ENCODE measurements at places on chromosomes 2 and 18.

GRCh38 chr2:44087036-44087713 is 81.5 kb upstream of the PPM1B start:
- no peaks in the 10 kb centered on the region for H3K4me1 ChIP-seq
- H3K27me3 ChIP-seq, result no peaks in the 10 kb centered on the region
- H3K27ac ChIP-seq, result no peak overlapping the region
- H3K4me3 ChIP-seq, result peak overlapping the region; percentile 67
- DNase-seq, result peak; percentile 85

DNA sequence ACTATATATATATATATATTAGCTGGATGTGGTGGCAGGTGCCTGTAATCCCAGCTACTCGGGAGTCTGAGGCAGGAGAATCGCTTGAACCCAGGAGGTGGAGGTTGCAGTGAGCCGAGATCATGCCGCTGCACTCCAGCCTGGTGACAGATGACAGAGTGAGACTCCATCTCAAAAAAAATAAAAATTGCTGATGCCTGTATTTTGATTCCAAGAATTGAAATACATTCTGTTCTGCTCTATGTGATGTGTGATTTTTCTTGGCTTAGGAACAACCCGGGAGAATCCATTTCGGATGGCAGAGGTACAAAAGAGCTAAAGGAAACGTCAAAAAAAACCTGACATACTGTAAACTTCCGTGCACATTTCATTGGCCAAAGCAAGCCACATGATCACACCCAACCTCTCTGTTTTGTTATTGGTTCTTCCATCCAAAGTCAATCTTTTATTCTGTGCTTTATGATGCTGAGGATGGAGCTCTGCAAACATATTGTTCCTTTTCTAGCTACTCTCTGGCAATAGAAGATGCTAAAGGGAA is 478.1 kb upstream of the MAP2 start:
- peak; percentile 31 for DNase-seq
- H3K27me3 ChIP-seq, result no peaks in the 10 kb centered on the region
- H3K36me3 ChIP-seq, result no peaks in the 10 kb centered on the region
- no peaks in the 10 kb centered on the region for H3K4me1 ChIP-seq
- H3K27ac ChIP-seq, result no peak overlapping the region
- no peak overlapping the region for H3K4me3 ChIP-seq

DNA sequence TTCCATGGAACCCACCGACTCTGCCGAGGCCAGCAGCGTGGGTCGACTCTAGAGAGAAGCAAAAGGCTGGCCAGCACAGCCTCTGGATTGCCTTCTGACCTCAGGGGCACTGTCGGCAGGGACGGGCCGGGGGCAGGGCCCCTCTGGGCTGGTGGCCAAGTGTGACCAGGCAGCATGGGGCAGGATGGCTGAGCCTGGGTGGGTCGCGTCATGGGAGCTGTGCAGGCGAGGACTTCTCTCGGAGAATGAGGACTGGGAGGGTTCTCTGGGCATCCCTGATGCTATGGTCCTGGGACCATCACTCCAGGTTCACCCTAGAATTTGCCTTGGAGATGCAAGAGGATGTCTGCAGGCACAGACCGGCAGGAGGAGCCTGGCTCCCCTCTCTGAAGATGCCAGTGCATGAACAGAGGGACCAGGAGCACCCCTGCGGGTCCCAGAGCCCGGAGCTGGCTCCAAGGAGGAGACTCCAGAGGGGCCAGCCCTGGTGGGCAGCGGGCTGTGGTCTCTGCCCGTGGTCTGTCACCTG is 289.2 kb downstream of the NDUFA10 start:
- DNase-seq, result peak; percentile 70
- no peaks in the 10 kb centered on the region for H3K36me3 ChIP-seq
- H3K27ac ChIP-seq, result no peak overlapping the region
- no peaks in the 10 kb centered on the region for H3K27me3 ChIP-seq
- H3K4me1 ChIP-seq, result no peaks in the 10 kb centered on the region

- H3K4me1 ChIP-seq, result no peaks in the 10 kb centered on the region
- H3K4me3 ChIP-seq, result no peak overlapping the region
- no peak overlapping the region for H3K27ac ChIP-seq
- no peaks in the 10 kb centered on the region for H3K36me3 ChIP-seq
These were observed 277.7 kb upstream of the SALL3 start for GRCh38 chr18:78701771-78702396.

- H3K27me3 ChIP-seq, result no peaks in the 10 kb centered on the region
- H3K27ac ChIP-seq, result no peak overlapping the region
- H3K36me3 ChIP-seq, result no peaks in the 10 kb centered on the region
- peaks cover 11% of the 10 kb centered on the region for H3K4me1 ChIP-seq
- DNase-seq, result no peak
- no peak overlapping the region for H3K4me3 ChIP-seq
These were observed 4.1 kb downstream of the KLHL30 start for GRCh38 chr2:238142382-238143205.

Measured in osteoblast (primary cell).